ENCODE measurements at places on chromosomes 16 and 17.
A peak's percentile ranks its signal among the peaks of the same experiment; 100 is the strongest.

- no peak for DNase-seq
Measured at GRCh38 chr16:4350365-4350786, 745 bp downstream of the PAM16 start.

GRCh38 chr16:23048164-23048563 is 101.1 kb downstream of the USP31 start:
- DNase-seq: no peak

DNA sequence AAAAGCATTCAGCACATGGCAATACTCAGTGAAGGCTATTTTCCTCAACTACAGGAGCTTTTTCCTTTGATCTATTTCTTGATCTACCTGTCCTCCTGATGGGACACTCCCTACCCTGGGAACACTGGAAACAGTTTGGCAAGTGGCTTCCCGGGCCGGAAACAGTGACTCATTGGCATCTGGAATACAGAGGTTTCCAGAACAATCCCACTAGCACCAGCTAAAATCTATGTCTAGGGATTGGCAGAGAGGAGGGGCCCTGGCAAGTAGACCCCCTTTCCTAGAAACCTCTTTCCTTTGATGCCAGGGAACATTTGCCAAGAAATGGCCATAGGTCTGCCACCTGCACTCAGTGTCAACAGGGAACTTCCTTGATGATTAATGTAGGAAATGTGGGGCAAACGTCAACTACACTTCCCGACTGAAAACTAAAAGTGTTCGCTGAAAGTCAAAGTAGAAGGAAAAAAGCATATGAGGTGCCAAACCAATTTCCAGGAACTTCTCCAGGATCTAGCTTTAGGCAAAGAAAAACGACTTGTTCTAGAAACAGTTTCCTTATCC is 30.4 kb upstream of the FBXW10B start:
- DNase-seq: no peak

DNA sequence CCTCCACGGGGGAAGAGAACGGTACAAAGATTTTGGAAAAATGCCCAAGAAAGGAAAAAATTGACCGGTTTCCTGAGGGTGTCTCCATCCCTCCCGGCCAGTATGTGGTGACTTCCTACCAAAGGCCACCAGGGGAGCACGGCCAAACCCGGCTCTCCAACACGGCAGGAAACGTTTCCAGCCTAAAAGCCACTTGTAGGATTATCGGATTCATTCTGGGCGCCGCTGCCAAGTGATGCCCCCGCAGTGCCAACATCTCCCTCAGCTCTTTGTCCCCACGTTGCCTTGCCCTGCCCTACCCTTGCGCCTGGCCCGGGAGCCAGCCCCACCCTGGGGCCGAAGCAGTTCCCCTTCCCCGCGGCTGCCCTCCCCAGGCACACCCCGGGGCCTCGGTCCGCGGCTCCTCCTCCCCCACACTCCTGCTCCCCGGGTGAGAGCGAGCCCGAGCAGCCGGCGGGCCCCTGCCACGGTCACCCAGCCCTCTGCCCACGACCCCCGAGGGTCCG is 688 bp downstream of the CRK start:
- DNase-seq: peak; percentile 25

DNA sequence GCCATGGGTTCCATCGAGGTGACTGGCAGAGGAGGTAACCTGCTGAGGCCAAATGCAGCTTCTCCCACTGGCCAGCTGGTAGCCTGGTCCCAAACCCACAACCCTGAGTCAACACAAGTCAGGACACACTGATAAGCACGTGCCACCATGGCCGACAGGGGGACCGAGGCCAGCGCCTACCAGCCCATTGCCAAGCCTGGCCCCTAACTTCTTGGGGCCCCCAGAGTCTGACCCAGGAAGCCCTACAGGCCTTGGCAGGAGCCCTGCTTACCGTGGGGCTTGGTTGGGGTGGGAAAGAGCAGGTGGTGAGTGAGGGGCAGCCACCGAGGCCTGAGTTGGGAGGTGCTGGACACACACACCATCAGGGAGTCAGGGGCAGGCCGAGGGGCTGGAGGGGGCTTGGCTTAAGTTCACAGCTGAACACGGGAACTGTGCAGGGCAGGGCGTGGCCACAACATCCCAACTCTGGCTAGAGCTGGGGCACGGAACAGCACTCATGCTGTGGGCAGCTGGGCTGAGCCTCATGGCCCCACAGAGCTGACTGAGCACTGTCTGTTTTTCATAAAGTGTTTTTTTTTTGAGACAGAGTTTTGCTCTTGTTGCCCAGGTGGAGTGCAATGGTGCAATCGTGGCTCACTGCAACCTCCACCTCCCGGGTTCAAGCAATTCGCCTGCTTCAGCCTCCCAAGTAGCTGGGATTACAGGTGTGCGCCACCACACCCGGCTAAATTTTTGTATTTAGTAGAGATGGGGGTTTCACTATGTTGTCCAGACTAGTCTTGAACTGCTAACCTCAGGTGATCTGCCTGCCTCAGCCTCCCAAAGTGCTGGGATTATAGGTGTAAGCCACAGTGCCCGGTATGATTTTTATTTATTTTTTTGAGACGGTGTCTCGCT is 5.5 kb downstream of the MRPL28 start:
- no peak for DNase-seq

GRCh38 chr16:85173981-85174751 is 61.9 kb upstream of the CIBAR2 start:
- no peak for DNase-seq

DNA sequence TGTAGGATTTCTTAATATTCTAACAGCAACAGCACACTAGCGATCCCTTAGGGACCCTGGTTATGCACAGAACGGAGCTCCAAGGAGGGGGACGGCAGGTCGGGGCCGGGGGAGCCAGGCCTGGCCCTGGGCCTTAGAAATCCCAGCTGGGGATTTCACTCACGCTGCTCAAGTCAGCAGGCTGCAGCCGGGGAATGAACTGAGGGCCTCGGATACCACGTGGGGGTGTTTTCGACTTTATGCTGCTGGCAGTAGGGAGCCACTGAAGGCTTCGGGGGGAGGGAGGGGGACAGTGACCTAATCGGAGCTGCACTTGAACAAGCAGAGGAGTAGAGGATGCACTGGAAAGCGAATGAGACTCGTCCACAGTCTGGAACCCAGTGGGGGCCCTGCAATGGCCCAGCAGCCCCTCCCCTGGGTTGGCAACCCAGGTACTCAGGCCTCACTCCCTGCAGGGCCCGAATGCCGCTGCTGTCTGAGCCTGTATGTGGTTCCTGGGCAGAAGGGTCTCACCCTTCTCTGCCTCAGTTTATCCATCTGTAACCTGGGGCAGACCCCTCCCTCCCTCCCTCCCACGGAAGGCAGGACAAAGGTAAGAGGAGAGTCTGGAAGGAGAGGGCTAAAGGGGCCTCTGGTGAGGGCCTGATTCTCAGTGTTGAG is 53.7 kb downstream of the RPH3AL start:
- peak; percentile 2 for DNase-seq
